Large intestine (tissue), 12 donors: ENCODE measurements at places on chromosomes 12 and 14. TPM values are rescaled to one million over a fixed set of nuclear protein-coding genes. Genes with fewer than 3 reads are reported as not detected.

GRCh38 chr14:105617201-105617777, 90.9 kb downstream of the TMEM121 start:
- DNase-seq = no peak
- H3K27me3 ChIP-seq = no peaks in the 10 kb centered on the region
- H3K36me3 ChIP-seq = no peaks in the 10 kb centered on the region

KICS2 gene
- 5.6 TPM for polyA plus RNA-seq

GRCh38 chr12:67365131-67365530, 96.0 kb downstream of the CAND1 start:
- no peaks in the 10 kb centered on the region for H3K4me1 ChIP-seq
- H3K36me3 ChIP-seq = no peaks in the 10 kb centered on the region
- H3K27ac ChIP-seq = no peak overlapping the region
- H3K4me3 ChIP-seq = no peak overlapping the region
- DNase-seq = no peak
- no peaks in the 10 kb centered on the region for H3K27me3 ChIP-seq

GRCh38 chr14:31122098-31122611, 85.4 kb downstream of the HECTD1 start:
- no peak overlapping the region for H3K27ac ChIP-seq
- H3K36me3 ChIP-seq = peaks cover 70% of the 10 kb centered on the region
- no peaks in the 10 kb centered on the region for H3K27me3 ChIP-seq
- no peaks in the 10 kb centered on the region for H3K4me1 ChIP-seq
- no peak for DNase-seq

- no peak for DNase-seq
- H3K27me3 ChIP-seq = no peaks in the 10 kb centered on the region
- H3K4me3 ChIP-seq = no peak overlapping the region
- no peak overlapping the region for H3K27ac ChIP-seq
Measured at GRCh38 chr12:127425474-127425873, 841.5 kb upstream of the TMEM132C start.

FOXG1 gene
- polyA plus RNA-seq = not detected

RBP5 gene
- polyA plus RNA-seq = 25.7 TPM

DNA sequence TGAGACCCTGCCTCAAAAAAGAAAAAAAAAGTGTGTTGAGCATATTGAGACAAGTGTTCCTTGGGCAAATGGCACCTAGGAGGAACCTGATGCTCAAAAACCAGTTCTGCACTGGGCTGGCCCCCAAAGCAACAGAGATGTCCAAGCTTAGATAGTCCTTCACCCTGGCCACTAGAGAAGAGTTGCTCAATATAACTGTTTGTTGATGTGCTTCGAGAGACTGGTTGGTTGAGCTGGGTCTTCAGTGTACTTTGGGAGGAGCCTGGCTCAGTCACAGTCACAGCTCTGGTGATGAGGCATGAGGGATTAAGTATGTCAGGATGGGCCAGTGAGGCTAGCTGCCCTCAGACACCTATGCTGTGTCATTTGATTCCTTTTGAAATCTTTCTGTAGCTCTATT, 38.0 kb downstream of the SLC2A14 start:
- no peaks in the 10 kb centered on the region for H3K27me3 ChIP-seq
- DNase-seq = no peak
- no peaks in the 10 kb centered on the region for H3K36me3 ChIP-seq
- no peak overlapping the region for H3K4me3 ChIP-seq
- no peak overlapping the region for H3K27ac ChIP-seq
- no peaks in the 10 kb centered on the region for H3K4me1 ChIP-seq

DNA sequence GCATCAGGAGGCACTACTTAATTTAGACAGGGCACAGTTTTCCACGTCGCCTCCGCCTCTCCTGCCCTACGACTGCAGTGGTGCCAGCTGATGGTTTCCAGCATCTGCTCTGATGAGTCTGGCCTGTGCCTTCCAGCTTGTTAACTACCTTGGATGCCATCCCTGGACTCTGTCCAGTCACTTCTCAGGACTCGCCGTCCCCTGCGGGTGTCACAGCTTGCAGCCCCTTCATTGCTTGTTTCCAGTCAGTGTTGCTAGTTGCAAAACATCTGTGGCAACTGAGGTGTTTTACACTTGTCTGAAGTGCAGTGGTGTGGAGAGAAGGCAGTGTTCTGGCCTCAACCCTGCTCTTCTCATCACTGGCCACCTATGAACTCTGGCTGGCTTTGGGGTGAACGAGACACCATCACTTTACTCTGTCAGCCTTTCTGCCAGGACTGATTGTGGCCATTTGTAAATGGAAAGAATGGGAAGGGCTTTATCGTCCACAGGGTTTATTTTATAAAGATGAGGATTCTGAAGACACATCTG, 8.3 kb downstream of the ADGRD1 start:
- peaks cover 20% of the 10 kb centered on the region for H3K36me3 ChIP-seq
- no peak for DNase-seq
- H3K4me1 ChIP-seq = no peaks in the 10 kb centered on the region
- no peaks in the 10 kb centered on the region for H3K27me3 ChIP-seq
- no peak overlapping the region for H3K27ac ChIP-seq
